Stimulated activated CD4-positive, alpha-beta T cell treated with anti-CD3 and anti-CD28 coated beads, Interleukin-15, amount 100 ng/mL, for 1 hour (primary cell): ENCODE measurements at places on chromosomes 7 and 10.

- DNase-seq, result no peak
These were observed at the start of gene EPDR1 for GRCh38 chr7:37920305-37920848. EPDR1 (plus strand) TSS chr7:37920640; CDS start chr7:37920940, 300 bp downstream.

GRCh38 chr7:142811154-142811737 is 40.5 kb downstream of the PRSS2 start:
- DNase-seq, result no peak

GRCh38 chr10:123597676-123598075 is 68.5 kb upstream of the GPR26 start:
- DNase-seq, result no peak

GRCh38 chr7:14242175-14242574 is 252.7 kb upstream of the ETV1 start:
- DNase-seq, result no peak

DNA sequence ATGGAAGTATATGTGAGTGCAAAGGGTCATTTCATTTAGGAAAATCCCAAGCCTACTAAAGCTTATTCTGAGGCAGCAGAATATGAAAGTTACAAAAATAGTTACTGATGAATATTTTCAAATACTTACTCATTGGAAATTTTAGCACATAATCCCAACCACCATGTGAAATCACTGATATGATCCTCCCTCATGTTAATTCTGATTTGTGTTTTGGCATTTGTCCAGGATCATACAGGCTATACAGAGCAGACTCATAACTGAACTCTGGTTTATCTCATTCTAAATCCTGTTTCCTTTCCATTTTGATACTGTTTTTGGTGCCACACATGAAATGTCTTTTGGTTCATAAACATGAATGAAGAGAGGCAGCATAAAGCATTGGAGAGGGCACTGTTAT is 3.4 kb upstream of the FAM24B start:
- no peak for DNase-seq

DNA sequence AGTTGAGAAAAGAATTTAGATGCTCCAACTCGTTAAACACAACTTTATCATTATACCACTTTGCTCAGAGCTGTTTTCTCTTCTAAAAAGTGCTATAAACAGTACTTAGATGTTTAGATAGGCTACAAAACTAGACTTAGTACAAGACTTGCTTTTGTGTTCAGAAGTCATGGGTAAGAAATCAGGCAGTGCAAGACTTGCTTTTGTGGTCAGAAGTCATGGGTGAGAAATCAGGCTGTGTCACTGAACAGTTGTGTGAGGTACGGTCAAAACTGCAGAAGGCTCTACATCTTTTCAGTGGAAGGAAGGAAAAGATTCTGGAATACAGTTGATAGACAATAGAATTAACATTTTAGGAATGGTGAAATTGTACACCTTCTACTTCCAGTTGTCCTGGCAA is 239.7 kb downstream of the DNAJB9 start:
- no peak for DNase-seq
